ENCODE measurements at places on chromosomes 2 and 18. TPM values are rescaled to one million over a fixed set of nuclear protein-coding genes. Genes with fewer than 3 reads are reported as not detected.

- no peak for DNase-seq
Observed at GRCh38 chr2:98170076-98170475, 83.1 kb downstream of the VWA3B start.

- DNase-seq, result no peak
Observed at GRCh38 chr18:55307505-55307904, 280.5 kb downstream of the TCF4 start.

DNA sequence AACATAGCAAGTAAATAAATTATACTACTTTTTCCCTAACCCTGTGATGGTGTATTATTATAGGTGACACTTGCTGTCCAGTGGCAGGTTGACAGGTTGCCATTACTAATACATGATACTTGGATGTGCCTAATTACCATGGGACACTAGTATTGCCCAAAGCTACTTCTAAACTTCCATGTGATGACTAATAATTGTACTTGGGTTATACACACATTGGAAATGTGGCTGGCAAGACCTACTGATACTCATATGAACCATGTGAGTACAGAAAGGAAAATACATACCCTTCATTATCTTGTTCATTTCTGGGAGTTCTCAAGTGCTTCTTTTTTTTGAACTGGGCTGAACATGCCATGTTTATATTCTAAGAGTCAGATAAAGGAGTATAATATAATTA is 156.4 kb downstream of the IKZF2 start:
- no peak for DNase-seq

DNA sequence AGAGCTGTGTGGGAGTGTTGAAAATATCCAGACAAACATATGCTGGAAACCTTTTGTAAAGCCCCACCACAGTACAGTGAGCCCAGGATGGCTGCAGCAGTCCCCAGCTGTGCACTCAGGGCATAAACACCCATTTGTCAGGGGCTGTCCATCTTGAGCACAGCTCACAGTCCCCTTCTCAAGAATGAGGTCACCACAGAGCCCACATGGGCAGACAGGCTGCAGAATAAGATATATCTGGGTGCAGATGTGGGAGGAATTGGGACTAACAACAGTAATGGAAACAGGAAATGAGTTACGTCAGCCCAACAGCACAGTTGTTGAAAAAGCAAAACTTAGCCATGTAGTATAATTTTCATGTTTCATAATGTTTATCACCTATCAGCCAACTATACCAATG is 219.6 kb downstream of the ETAA1 start:
- no peak for DNase-seq

UXS1 gene
- total RNA-seq, result 22.0 TPM

HOXD1 gene
- 0.46 TPM for total RNA-seq
